Substantia nigra (tissue), 51 donors: ENCODE measurements at places on chromosomes 4 and X.

DNA sequence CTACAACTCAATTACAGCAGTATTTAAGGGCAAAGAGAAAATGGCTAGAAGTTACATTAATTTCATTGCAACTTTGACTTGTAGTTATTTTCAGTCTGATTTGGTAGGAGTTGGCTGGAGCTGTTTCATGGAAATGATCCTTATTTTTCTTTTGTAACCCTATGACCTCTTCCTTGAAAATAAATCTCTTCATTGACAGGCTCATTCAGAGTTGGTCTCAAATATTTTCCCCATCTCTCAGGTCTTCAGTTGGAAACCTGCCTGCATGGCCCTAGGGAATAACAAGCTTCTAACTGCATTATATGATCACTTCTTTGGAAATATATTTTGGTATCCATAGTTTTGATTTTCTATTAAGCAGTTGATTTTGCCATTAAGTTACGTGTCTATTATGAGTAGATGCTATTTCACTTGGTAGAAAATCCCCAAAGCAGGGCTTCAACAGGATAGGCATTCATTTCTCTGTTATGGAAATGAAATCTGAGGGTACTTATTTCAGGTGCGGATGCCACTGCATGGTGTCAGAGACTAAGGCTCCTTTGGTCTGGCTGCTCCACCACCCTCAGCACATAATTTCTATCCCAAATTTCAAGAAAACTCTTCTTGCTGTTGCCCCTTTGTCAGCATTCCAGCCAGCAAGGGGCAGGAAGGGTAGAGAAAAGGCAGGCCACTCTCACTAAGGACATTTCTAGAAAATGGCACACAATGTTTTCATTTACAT lies 502.5 kb downstream of the SPRY1 start:
- DNase-seq: no peak

- no peak for DNase-seq
Measured at GRCh38 chr4:78446619-78447018, 105.0 kb upstream of the ANXA3 start.

DNA sequence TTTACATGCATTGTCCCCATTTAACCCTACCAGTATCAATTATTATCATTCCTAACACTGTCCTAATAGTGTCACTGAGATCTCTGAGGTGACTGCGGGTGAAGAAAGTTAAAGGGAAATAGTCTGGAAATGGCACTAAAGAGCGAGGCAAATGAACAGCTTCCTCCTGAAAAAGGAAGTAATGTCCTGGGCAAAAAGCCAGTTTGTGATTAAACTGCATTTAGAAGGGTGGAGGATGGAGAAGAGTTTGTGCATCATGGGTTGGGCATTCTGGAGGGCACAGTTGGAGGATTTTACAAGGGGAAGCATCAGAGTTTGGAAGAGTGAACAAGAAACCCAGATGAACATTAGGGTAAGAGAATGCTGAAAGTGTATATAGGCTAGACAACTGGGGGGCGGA lies 60.5 kb upstream of the SLC25A4 start:
- no peak for DNase-seq

- no peak for DNase-seq
Measured at GRCh38 chr4:142944565-142944964, 98.5 kb upstream of the INPP4B start.

GRCh38 chr4:88012647-88013046 lies 5.2 kb downstream of the PKD2 start:
- DNase-seq: no peak

DNA sequence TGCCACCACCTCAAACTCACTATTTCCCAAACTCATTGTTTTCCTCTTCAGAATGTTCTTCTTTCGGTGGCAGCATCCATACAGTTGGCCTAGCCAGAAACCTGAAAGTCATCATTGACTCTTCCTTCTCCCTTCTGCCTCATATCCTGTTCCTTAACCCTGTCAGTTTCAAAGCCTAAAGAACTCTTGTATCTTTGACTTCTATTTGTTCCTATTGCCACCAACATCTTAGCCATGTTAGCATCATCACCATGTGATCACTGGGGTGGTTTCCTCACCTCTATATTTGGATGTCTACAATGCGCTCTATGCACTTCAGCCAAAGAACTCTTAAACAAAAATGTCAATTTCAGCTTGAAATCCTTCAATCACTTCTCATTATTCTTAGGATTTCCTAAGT lies 29.0 kb downstream of the DDX60L start:
- no peak for DNase-seq

GRCh38 chr4:182272151-182272550 lies 28.9 kb downstream of the TENM3 start:
- DNase-seq: no peak

- DNase-seq: no peak
Measured at GRCh38 chr4:74268643-74269042, 39.6 kb upstream of the EPGN start.

DNA sequence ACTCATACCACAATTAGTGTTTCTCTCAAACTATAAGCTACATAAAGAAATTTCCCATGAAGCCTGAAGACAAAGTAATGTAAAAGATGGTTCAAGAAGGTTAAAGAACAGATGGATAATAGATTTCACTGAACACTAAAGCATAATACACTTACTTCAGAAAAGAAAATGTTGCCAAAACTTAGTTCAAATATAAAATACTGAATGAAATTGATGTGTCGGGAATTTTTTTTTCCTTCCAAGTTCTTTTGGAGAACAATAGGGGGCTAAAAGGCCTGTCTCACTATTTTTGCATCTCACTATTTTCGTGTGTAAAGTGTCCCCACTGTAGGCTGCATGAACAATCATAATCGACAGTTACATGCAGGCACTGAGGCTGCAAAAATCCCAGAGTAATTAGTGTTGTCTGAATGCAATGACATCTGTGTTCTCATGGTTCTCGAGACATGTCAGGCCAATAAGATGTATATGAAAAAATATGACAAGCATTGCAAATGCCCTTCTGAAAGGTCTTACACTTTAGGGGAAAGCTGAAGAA lies 11.9 kb upstream of the MAB21L2 start:
- DNase-seq: no peak

DNA sequence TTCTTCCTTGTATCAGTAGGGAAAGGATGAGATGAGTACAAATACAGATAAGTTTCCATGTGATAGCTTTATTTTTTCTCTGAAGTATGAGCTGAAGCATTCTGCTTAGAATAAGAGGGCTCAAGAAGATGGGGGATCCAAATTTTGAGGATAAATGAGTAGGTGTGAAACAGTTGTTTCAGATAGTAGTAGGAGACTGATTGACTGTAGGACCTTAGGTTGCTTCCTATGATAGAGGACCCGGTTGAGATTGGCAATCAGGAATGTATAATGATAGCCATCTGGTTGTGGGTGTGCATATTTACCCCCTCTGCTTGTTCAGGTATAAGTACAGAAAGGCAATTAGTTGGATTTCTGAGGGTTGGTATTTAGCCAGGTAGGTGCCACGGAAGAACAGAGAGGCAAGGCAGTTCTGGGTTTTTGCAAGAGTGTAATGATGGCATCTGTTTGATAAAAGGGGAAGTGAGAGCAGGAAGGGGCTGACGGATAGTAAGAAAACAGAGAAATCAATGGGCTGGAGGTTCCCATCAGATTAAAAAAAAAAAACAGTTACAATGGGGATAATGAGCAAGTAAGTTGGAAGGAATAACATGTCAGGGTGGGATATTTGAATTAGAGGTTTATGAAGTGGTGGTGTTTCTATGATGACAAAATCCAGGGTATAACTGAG lies 13.7 kb downstream of the OCRL start:
- DNase-seq: no peak

GRCh38 chr4:129863206-129863605 lies 767.3 kb downstream of the C4orf33 start:
- no peak for DNase-seq

DNA sequence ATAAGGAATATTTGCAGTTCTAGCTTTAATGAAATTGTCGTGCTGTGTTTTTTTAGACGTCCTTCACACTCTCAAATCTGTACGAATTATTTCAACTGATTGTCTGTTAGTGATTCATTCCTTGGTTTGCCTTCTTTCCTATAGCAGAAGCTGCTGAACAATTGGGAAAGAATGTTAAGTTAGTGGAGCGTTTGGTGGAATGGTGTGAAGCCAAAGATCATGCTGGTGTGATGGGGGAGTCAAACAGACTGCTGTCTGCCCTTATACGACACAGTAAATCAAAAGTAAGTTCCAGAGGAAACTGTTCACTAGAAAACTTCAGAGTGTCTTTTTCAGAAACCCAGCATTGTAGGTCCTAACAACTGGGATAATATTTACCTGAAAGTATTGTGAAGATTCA lies 159.9 kb downstream of the RAP1GDS1 start:
- DNase-seq: no peak

- DNase-seq: no peak
Measured at GRCh38 chr4:176323511-176324160, 3.9 kb downstream of the SPCS3 start.

- no peak for DNase-seq
Measured at GRCh38 chrX:39823854-39824253, 273.9 kb downstream of the BCOR start.

DNA sequence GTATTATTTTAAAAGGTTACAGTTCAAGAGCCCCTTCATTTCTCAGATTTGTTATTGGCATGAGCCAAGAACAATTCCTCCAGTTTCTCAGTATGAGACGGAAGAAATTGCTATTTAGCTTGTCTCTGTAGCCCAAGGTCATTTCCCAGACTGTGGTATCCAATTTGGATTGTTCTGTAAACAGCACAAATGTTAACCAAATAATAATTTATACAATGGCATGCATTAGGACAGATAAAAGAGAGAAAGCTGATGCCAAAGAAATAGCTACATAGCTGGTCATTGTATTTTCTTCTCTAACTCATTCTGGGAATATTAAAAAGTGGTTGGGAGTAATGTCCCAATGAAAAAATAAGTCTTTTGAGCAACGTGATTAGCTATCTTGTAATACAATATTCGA lies 134.6 kb upstream of the NPY2R start:
- DNase-seq: no peak

GRCh38 chrX:16702700-16703599 lies 9.5 kb downstream of the CTPS2 start:
- no peak for DNase-seq

GRCh38 chrX:129823115-129823514 lies 20.6 kb downstream of the ZDHHC9 start:
- no peak for DNase-seq

DNA sequence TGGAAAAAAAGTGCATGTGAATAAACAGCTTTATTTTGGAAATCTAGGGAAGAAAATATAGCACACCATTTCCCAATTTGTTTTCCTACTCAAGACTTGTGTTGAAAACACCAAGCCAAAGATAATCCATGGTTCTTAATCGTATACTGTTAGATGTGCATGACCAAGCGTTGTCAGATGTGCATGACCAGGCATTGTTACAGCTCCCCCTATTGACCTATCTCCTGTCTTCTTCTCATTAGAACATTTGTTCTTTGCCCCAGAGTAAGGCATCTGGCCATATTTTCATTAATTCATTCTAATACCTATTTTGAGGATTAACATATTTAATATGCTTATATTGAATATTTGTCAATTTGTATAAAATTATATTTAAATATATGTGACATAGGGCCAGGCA lies 14.4 kb upstream of the VCX start:
- DNase-seq: no peak

GRCh38 chr4:68342134-68342533 lies 7.8 kb downstream of the YTHDC1 start:
- DNase-seq: no peak

DNA sequence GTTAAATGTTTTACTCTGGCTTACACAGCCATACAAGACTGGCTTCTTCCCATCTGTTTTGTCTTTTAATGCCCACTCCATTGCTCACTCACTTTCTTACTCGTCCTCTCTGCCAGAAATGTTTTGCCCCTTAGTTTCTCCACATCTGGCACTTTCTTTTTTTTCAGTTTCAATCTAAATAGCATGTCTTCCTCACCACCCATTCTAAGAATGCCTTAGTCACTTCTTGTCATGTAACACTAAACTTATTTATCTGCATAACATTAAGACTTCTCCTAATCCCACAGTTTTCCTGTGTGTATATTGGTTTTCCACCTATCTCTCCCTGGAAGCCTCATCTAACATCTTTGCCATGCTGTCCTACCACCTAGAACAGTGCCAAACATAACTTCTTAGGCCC lies 119.3 kb downstream of the ADAMTS3 start:
- no peak for DNase-seq

- DNase-seq: no peak
Measured at GRCh38 chr4:808860-809570, 16.9 kb downstream of the CPLX1 start.

- DNase-seq: no peak
Measured at GRCh38 chrX:121150217-121150616, 102.8 kb downstream of the GLUD2 start.

DNA sequence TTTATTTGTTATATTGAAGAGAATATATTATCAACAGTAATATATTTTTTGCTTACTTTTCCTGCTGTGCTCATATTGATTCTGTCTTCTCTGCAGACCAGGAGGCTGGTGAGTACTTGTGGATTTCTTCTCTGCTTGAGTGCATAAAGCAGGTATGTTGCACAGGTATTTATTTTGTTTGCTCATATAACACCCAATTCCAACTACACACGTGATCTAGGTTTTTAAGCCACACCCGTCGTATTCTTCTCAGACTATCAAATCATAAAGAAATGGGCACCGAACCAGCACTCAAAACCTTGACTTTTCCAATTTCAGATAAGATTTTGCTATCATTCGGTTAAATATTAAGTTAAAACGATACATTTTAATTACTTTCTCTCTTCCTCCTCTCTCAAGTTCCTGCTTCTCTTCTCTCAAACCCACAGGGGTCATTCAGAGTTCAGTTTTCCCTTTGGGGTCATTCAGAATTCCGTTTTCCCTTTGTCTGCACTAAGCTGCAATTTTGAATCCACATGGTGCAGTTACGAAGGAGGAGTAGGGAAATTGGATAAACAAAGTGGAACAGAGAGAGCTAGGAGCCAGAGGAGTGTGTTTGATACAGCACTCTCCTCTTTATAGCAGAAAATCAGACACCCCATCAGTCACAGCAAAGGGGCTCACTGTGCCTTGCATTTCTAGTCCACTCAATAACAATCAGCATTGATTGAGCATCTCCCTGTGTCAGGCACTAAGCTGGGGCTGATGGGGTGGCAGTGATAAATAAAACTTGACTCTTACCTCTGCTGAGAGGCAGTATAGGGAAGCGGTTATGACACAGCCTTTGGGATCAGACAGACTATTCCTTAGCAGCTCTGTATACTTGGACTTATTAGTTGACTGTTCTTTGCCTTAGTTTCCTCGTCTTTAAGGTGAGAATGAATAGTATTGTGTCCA lies at the start of gene ADH1C:
TSS of gene ADH1C (minus strand) at position 145 of the 936 bp plus-strand sequence. CDS start at position 74, 71 bp downstream.
- DNase-seq: no peak

- DNase-seq: no peak
Measured at GRCh38 chrX:17525762-17526555, 151.0 kb downstream of the NHS start.

- DNase-seq: no peak
Measured at GRCh38 chr4:98996056-98996764, 689 bp downstream of the METAP1 start.

DNA sequence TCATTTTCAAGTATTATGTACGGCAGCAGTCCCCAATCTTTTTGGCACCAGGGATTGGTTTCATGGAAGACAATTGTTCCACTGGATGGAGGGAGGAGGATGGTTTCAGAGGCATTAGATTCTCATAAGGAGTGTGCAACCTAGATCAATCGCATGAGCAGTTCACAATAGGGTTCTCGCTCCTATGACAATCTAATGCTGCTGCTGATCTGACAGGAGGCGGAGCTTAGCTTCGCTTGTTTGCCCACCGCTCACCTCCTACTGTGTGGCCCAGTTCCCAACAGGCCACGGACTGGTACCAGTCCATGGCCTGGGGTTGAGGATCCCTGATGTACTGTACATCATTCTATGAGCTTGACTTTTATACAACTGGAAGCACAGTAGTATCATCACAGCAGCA lies 48.4 kb downstream of the SMIM20 start:
- DNase-seq: no peak

GRCh38 chr4:183411291-183411861 lies 33.1 kb upstream of the CDKN2AIP start:
- no peak for DNase-seq
